ENCODE measurements at places on chromosomes 13 and 19.
A peak's percentile ranks its signal among the peaks of the same experiment; 100 is the strongest.

DNA sequence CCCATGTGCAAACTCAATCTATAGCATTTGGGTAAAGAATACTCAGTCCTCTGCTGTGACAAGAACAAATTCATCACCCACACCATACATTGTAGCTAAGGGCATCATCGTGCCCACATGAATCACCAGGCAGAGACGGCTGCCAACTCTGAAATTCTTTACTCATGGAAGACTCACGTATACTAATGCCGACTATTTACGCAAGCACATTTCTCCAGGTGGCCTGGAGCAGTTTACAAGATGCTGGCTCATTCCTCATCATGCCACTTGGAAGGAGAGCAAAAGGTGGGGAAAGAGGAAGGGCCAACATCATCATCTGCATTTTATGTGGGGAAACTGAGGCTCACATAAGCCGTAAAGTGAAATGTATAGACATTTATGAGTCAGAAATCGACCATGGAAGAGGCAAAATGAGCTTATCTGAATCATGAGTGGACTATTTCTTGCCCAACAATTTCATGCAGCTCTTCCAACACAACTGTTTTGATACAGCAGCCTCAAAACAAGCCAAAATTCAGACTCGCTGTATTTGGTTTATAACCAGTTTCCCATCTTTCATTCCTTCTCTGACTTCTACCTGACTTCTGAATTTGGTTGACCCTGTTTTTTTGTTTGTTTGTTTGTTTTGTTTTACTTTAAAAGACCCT, 213.9 kb upstream of the SERP2 start:
- no peak for DNase-seq

- no peak for DNase-seq
Measured at GRCh38 chr13:88648598-88649373, 977.6 kb downstream of the SLITRK5 start.

- no peak for DNase-seq
Measured at GRCh38 chr13:27309401-27309958, 38.9 kb downstream of the RASL11A start.

DNA sequence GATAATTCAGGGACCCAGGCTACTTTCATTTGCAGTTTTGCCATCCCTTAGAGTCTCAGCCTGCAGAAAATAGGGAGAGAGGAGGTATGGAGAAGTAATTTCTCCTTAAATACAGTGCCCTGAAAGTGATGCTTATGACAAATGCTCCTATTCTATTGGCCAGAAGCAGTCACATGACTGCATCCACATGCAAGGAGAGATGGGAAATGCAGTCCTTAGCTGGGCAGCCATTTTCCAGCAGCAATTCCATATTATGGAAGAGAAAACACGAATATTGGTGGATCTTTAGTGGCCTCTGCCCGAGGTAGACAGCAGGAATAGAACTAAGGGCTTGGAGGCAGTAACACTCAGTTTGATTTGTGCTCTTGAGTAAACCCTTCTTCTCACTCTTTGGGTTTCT, 39.4 kb downstream of the VAV1 start:
- no peak for DNase-seq

DNA sequence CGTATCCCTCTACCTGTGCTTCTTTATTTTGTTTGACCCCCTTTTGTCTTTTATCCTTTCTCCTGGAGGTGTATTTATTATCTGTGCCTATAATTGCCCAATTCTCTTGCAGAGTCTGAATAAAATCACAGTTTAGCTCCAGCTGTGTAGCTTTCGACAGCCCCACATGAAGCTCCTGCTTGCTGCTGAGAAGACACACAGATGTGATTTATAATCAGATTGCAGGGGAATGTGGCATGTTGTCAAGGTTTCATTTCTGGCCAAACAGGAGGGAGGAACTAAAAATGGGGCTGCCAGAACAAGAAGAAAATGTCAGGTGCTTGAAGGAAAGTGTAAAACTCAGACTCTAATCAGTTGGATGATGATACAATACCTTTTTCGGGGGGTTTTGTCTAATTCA, 22.7 kb downstream of the CCNA1 start:
- no peak for DNase-seq

DNA sequence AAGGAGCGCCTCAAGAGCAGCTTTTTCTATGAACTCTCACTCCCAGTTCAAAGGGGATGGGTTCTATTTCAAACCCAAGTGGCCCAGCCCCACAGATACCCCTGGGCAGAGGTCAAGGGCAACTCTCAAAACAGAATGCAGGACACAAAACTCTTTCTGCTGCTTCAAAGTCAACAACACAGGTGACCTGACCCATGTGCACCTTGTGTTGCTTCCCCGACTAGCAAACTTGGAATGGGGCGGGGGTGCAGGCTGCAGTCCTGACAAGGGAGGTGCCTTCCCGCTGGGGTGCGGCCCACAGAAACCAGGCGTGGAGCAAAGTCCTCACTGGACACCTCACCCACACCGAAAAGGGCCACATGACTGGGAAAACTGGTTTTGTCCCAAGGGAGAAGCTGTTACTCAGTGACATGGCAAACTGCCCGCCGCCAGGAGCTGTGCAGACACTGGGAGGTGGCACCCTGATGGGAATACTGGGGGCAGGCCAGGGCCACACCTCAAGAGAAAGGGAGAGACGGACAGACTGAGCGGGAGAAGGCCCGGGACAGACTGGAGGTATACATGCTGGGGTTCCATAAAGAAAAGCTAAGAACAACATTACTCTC, 17.4 kb downstream of the ZC3H4 start:
- no peak for DNase-seq

DNA sequence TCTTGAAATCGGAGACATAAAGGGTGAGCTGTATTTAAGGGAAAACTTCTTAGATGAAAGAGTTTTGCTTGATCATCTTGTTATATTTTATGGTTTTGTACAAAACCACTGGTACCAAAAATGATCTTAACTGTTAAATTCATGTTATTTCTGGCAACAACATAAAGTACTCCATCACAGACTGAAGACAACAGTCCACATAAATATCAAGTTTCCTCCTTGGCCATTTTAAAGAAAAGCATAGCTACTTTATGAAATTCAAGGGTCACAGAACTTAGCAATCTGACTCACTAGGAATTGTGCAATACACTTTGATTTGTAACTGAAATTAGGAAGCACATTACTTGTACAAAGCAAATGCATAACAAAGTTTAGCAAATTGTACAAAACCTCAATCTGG, 66.3 kb downstream of the TBC1D4 start:
- no peak for DNase-seq

- DNase-seq: peak; percentile 34
Measured at GRCh38 chr19:42269478-42270345, 660 bp downstream of the CIC start.

GRCh38 chr19:39637891-39638290, 17.8 kb upstream of the LGALS16 start:
- DNase-seq: no peak

DNA sequence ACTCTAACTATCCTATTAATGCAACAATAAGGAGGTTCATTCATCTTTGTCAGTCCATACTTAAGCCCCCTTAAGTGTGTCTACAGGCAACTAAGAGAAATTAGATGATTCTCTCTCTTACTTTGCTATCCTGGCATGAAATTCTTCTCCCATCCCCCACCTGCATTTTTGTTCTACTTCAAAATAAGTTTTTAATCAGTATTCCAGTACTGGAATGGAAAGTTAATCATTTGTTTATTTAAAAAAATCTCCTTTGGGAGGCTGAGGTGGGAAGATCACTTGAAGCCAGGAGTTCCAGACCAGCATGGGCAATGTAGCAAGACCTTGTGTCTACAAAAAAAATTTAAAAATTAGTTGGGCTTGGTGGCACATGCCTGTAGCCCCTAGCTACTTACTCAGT, 222.1 kb downstream of the MZT1 start:
- DNase-seq: no peak

GRCh38 chr13:30523211-30523610, 57.5 kb upstream of the HMGB1 start:
- no peak for DNase-seq

DNA sequence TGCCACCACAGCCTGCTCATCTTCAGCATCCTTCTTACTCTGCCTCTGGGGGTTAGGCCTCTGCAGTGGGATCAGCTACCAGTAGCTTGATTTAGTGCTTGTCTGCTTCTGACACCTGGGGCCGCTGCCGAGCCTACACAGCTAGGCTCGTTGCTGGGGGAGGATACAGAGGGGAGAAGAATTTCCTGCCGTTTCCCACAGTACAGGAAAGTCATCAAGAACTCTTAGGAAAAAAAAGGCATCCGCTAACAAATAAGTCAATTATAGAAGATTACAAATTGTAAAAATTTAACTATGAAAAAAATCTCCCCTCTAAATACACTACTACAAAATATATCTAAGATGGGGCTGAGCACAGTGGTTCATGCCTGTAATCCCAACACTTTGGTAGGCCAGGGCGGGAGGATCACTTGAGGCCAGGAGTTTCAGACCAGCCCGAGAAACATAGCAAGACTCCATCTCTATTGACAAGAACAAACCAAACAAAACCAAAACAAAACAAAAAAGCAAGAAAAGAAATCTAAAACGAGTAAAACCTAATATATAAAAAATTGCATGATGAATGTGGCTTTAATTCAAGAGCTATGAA, 26.7 kb downstream of the LATS2 start:
- DNase-seq: peak; percentile 57

GRCh38 chr13:112525356-112525945, 62.5 kb downstream of the TUBGCP3 start:
- DNase-seq: no peak

DNA sequence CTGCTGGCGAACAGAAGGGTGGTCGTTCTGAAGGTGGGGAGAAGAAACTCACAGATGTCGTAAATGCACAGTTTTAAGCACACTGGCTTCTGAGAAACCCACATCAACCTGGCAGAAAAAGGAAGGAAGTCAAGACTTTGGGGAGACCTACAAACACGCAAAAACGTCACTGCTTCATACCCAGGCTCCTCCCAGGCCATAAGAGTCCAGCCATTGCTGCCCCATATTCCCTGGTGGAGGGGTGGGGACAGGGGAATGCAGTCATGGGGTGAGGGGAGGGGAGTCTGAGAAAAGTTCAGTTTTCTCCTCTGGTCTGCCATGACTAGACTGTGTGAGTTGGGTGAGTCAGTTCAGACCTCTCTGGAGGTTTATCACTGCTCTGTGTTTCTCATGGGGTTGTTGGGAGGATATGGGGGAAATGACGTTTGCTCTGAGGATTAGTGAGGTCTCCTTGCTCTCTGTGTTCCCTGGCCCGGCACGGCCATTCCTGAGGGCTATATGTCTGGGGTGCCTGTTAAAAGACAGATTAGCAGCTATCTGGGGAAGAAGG, 139.0 kb downstream of the FLT1 start:
- DNase-seq: no peak

DNA sequence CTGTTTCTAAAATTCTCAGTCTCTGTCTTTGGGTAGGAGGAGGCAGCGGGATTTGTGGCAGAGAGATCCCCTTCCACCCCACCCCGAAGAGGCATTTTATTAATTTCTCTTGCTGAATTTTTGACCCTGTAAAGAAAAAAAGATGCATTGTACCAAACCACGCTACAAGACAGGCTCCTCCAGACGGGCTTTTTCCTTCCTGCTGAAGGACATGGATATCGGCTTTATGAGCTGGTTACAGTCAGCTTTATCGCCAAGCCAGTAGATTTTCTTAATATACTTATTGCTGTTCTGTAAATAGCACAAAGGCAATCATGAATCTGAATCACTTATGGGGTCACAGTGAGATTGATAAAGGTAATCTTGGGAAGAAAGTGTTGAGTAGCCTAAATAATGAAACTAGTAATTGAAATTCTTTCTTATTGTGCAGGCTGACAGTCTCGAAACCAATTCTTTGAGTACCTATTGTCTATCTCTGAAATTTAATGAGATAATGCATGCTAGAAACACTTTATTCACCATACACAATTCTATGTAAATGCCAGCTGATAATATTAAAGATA, 24.5 kb downstream of the MBNL2 start:
- no peak for DNase-seq

DNA sequence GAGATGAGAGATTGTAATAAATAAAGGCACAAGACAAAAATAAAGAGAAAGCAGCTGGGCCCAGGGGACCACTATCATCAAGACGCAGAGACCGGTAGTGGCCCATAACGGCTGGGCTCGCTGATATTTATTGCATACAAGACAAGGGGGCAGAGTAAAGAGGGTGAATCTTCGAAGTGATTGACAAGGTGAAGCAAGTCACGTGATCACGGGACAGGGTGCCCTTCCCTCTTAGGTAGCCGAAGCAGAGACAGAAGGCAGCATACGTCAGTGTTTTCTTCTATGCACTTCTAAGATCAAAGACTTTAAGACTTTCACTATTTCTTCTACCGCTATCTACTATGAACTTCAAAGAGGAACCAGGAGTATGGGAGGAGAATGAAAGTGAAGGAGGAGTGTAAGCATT, 4.6 kb upstream of the PRKCG start:
- DNase-seq: no peak

DNA sequence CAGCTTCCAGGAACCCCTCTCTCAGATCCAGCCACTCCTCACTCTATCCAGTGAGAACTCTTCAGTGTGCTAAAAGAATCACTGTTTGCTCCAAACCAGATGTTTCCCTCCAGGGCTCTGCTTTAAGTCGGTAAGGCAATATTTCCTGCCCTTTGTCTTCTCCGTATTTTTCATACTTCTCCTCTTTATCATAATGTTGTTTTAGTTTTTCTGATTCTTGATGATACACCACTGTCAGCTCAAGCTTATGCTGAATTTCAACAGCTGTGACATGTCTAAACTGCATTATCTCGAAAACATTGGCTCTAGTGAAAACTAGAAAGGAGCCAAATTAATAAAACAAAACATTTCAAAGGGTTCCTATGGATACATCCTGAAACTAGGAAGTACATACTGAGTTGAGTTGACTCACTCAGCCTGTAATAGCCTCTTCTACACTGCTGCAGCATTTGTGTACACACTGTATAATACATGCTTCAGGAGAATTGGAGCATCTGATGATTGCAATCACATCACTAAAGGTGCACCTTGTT, 39.8 kb downstream of the GPR180 start:
- DNase-seq: peak; percentile 43

GRCh38 chr19:29630655-29631054, 24.6 kb downstream of the POP4 start:
- no peak for DNase-seq

GRCh38 chr19:3826163-3826562, 40.0 kb upstream of the MATK start:
- no peak for DNase-seq

GRCh38 chr19:19053508-19054314, 10.1 kb upstream of the SLC25A42 start:
- DNase-seq: peak; percentile 64

DNA sequence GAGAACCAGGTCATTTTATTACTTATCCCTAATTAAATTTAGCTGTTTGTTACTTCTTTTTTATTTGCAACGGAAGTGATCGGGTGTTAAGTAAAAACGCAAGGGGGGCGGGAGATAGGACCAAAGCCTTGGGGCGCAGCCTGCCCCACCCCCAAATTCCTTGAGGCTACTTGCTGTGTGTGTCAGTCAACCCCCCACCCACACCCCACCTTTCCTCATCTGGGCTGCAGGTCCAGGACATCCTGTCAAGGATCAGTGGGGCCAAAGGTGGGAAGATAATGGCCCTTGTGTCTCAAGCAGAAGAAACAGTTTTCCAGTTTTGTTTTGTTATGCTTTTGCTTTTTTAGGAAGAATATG, 1.2 kb upstream of the FOXO1 start:
- no peak for DNase-seq

Measured in left hindlimb (tissue), 1 donor.